ENCODE measurements at places on chromosomes 11 and 22.

GRCh38 chr22:48137640-48138039, 1375.2 kb downstream of the TBC1D22A start:
- DNase-seq, result no peak

GRCh38 chr11:94130298-94131046, 1.8 kb downstream of the PANX1 start:
- DNase-seq, result peak; percentile 91

GRCh38 chr11:69270941-69271340, 23.0 kb upstream of the MYEOV start:
- no peak for DNase-seq

- no peak for DNase-seq
These were observed 29.6 kb downstream of the IRAG1 start for GRCh38 chr11:10663990-10664389.

- DNase-seq, result no peak
These were observed 35.2 kb downstream of the KIRREL3 start for GRCh38 chr11:126965331-126965730.

GRCh38 chr11:14852571-14853177, 39.4 kb downstream of the CYP2R1 start:
- DNase-seq, result no peak

- DNase-seq, result no peak
These were observed 1.9 kb downstream of the FBXO7 start for GRCh38 chr22:32476281-32477195.

DNA sequence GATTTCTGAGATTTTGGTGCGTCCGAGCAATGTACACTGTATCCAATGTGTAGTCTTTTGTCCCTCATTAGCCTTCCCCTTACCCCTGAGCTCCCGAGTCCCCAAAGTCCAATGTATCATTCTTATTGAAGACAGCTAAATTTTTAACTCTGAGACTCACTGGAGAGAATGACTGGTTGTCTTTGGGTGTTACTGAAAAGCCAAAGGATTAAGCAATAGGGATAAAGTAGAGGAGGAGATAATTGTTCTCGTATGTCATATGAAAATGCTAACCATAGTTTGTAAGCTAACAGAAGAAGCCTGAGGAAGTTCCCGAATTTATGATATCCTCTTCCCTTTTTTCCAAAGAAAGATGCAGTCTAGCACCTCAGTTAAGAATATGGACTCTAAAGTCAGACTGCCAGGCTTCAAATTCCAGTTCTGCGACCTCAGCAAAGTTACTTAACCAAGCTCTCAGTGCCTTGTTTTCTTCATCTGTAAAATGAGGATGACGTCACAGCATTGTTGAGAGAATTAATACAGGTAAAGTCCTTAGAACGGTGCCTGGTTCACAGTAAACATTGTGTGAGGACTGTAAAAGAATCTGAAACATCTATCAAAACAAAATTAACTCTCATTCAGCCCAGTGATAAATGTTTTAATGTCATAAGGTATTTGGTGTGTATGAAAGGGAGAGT, 1.6 kb upstream of the MSANTD2 start:
- DNase-seq, result peak; percentile 7

GRCh38 chr11:71542879-71543777, 5.1 kb upstream of the KRTAP5-9 start:
- DNase-seq, result peak; percentile 10

DNA sequence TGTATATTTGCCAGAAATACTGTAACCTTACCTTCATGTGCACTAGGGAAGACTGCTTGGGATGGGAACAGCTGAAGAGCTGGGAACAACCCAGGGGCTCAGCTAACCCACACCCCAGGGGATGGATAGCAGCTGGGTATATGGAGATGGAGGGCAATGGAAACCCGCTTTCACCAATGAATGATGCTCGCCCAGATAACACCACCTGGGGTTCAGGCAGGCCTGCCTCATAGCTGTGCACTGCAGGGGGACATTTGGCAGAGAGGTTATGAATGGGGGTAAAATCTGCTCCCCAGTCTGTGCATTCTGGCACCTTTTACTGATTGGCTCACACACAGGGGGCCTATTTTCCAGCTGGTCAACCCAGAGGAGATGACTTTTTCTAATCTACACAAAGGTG, 170.7 kb downstream of the CHST1 start:
- no peak for DNase-seq

GRCh38 chr22:44127356-44127755, 53.4 kb upstream of the PARVG start:
- no peak for DNase-seq

DNA sequence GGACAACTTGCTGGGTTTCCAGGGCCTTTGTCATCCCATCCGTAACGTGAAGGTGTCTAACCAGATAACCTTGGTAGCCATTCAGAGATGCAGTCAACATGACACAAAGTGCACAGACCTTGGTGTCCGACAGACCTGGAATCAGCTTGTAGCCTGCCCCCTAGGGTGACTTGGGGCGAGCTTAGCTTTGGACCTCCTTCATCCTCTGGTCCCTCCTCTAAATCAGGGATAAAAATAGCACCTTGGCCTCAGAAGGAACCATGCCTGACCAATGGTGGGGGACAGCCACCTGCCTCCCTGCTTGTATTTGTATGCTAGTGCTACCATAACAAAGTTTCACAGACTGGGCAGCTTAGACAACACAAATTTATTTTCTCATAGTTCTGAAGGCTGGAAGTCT, 3.7 kb downstream of the SNRPD3 start:
- no peak for DNase-seq

- no peak for DNase-seq
These were observed 389.0 kb downstream of the TBC1D22A start for GRCh38 chr22:47151490-47151889.

- no peak for DNase-seq
These were observed 13.2 kb downstream of the UEVLD start for GRCh38 chr11:18575361-18575760.
